ENCODE measurements at places on chromosomes 11 and 22. TPM values are rescaled to one million over a fixed set of nuclear protein-coding genes. Genes with fewer than 3 reads are reported as not detected.

The TREH gene
- total RNA-seq: not detected

The RIMBP3C gene
- 0.44 TPM for total RNA-seq

The PIK3IP1 gene
- total RNA-seq: 26.5 TPM

The TSKU gene
- 39.0 TPM for total RNA-seq

The FDXACB1 gene
- total RNA-seq: 3.2 TPM
